ENCODE measurements at places on chromosomes 5 and 9.

GRCh38 chr9:85155352-85155751 lies 485.8 kb downstream of the NTRK2 start:
- DNase-seq = no peak

GRCh38 chr5:143495110-143495509 lies 91.6 kb upstream of the NR3C1 start:
- no peak for DNase-seq

GRCh38 chr9:109467936-109468335 lies 30.2 kb downstream of the PTPN3 start:
- no peak for DNase-seq

- no peak for DNase-seq
These were observed 7.3 kb downstream of the HABP4 start for GRCh38 chr9:96457266-96457665.

- DNase-seq = no peak
These were observed 24.2 kb downstream of the PPARGC1B start for GRCh38 chr5:149754172-149754880.

DNA sequence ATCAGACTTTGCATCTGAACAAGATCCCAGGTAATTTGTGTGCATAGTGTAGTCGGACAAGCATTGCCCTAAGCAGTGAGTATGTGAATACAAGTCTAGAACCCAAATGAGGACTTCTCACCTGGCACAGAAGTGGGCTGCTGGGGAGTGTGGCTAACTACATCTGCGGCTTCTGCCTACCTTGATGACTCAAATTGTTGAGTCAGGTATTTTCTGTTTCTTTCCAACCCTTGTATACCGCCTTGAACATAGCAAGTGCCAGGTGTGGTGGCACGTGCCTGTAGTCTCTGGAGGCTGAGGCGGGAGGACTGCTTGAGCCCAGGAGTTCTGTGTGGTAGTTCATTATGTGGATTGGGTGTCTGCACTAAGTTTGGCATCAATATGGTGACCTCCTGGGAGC lies 7.9 kb upstream of the JADE2 start:
- no peak for DNase-seq

Data from amniotic stem cell (primary cell).